Kidney capillary endothelial cell (primary cell): ENCODE measurements at places on chromosomes 12 and 14.

GRCh38 chr12:131112021-131112420 lies 158.3 kb downstream of the ADGRD1 start:
- DNase-seq = no peak

DNA sequence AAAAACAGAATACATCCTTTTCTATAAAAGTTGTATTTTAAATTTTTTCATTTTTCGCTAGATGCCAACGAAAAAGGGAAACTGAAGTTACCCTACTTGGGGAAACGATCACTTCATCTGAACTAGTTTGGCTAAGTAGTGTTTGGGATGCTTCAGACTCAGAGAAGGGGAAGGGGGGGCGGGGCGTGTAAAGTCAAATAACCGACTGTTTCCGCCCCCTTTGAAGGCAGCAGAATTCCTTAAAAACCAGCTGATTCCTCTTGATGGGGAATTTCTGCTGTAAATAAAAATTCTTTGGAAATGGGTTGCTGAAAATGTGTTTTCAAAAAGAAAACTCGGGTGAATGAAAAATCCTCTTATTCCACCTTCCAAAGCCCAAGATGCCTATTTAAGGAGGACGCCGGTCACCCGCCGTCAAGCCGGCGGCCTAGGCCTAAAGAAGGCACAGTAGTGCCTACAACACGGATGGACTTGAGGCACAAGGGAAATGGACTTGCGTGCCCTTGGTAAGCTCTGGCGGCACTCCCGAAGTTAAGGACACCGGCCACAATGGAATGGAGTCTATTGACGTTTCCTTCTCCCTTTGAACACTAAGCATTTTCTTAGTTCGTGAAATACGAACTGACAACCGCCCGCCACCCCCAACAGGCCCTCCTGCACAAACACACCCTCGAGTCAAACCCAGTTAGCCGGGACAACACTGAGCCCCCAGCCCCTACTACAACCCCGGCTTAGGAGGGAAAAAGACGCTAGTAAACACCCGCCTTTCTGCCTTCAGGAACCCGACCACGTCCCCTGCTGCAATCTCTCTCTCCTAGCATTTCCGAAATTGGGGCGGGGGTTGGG lies 1.9 kb downstream of the ATXN2 start:
- DNase-seq = peak; percentile 58

GRCh38 chr14:68284834-68285233 lies 465.3 kb downstream of the RAD51B start:
- DNase-seq = no peak

DNA sequence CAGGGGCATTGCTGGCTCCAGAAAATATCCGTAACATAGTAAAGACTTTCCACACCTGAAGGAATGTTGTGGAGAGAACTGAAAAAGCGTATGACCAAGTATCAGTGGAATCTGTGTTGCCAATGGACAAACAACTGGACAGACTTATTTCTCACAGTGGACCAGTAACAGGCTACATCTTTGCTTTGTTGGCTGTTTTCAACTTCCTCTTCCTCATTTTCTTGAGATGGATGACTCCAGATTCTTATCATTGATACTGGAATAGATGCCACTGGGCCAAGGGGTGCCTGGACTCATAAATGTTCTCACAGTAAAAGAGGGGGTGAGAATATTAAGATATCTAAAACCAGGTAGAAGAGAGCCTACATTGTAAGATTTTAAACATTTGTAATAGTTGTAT lies 6.4 kb downstream of the GAS2L3 start:
- no peak for DNase-seq

GRCh38 chr14:96409701-96410100 lies 17.8 kb downstream of the AK7 start:
- no peak for DNase-seq

GRCh38 chr12:57605811-57606311 lies 1.2 kb downstream of the DTX3 start:
- no peak for DNase-seq

DNA sequence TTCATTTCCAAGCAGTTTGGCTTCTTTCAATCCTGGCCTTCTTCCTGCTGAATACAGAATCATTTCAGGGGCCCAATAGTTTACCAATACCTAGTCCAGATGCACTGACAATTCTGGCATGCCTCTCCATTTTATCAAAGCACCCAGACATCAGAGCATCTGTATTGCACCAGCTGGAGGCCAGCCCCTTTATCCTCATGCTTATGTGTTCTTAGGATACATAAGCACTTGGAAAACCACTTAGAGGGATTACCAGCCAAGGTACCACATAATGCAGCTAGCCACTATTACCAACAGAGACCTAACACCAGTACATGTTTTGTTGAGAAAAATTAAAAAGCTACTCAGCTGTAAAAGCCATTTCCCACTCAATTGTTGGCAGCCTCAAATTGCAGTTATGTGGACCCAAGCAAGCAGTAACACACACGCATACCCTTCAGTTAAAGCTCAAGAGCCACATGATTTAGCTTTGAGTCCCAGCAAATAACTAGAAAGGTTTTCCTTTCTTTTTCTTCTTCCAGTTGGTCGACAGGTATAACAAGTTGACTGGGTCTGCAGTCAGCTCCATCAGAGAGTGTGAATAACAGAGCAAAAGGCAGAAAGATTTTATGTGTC lies 263.8 kb downstream of the DIO2 start:
- DNase-seq = no peak

DNA sequence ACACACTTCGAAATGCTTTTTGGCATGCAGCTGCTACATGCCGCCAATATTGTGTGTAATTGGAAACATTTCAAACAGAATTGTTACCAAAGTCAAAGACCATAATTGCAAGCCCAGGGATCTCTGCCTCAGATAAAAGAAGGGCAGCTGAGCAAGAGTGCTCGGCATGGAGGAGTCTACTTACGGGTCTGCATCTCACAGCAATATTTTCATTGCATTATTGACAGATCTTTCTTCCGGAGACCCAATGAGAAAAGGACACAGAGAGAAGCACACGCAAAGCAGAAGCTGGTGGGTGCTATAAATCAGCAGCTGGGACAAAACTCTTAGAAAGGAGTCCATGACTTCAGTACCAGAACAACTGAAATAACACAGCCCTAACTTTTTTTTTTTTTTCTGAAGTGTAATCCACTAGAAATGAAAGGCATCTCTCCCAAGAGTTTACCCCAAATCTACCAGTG lies 4.9 kb downstream of the PRICKLE1 start:
- no peak for DNase-seq

DNA sequence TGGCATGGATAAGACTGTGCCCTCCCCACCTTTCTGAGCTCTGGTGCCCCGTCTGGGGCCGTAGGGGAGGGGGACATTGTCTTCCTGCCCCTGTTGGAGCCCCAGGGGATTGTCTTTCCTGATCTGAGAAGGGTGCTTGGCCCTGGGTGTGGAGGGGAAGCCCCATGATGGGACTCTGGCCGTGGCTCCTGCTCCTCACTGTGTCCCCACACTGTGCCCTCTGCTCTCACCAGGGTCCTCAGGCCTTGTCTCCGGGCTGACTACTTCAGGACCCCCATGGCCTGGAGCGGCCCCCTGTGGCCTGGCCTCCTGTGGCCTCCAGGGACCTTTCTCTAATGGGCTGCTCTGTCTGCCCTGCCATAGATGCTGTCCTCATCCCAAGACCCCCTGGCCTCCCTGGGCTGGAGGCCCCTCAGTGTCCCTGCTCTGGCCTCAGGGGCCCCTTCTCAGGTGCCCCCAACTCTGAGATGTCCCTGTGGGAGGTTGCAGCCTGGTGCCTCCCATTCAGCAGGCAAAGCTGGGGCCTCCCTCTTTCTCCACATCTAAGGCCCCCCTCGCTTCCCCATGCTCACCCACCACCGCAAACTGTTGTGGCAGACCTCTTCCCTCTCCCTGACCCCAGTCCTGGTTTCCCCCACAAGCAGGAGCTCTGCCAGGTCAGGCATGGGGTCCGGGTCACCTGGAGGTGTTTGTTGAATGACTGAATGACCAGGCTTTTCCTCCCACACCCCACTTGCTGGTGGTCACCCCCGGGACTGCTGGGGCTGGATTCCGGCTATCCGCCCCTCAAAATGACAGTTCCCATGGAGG lies 4.0 kb downstream of the KIF26A start:
- no peak for DNase-seq

DNA sequence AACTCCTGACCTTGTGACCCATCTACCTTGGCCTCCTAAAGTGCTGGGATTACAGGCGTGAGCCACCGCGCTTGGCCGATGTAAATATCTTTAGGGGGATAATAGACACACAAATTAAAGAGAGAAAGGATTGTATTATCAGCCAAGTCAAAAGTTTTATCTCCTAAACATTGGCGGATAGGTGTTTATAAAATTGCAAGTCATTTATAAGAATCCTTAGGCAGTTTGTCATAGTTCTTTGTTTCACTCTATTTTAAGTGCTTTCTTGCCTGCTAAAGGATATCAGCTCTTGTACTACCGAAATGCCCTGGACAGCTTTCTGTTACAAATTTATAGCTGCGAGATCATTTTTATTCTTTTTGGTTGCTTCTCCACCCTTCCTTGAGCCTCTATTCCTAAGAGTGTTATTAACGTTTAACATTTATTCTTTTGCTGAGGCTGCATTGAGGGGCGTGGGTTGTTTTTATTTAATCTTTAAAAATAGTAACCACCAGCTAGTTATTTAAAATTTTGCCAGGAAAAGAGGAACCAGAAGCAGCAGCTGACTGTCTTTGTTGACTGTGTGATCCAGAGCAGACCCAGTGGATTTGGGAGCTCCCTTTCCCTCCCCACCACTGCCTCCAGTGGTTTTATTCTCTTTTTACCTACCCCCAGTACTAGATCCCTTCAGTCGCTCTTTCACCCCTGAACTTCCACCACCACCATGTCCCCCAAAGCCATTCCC lies 106.4 kb downstream of the DIP2B start:
- no peak for DNase-seq

DNA sequence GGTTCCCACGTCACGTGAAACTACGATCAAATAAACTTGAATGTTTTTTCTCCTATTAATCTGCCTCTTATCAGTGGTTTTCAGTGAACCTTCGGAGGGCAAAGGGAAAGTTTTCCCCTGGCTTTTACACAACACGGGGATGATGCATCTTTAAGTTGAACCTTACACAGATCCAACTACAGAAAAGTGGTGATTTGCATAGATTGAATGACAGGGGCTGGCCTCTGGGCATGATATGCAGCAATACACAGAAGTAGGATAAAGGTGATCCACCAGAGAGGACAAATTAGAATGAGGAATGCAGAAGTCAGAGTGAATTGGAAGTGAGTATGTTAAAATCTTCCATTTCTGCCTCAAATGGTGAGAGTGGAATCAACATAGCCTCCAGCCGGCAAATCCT lies 11.6 kb downstream of the GSG1 start:
- no peak for DNase-seq

DNA sequence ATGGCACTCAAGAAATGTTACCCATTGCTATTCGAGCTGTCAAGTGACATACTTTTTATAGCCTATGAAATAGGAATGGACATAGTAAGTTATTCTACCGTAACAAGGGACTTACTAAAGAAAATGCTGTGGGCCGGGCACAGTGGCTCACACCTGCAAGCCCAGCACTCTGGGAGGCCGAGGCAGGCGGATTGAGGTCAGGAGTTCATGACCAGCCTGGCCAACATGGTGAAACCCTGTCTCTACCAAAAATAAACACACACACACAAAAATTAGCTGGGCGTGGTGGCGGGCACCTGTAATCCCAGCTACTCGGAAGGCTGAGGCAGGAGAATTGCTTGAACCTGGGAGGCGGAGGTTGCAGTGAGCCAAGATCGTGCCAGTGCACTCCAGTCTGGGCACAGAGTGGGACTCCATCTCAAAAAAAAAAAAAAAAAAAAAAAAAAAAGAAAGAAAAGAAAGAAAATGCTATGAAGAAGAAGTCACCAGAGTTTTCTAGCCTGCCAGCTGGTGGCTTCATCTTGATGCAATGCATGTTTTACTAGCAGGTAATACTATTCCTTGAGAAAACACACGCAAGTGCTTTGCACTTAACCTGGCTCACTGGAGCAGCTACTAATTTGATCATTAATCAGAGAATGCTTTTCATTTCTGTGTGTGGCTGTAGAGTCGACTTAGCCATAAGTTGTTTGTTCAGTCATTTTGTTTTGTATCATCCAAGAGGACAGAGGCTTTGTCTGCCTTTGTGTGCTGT lies 166.7 kb upstream of the MYL2 start:
- no peak for DNase-seq

DNA sequence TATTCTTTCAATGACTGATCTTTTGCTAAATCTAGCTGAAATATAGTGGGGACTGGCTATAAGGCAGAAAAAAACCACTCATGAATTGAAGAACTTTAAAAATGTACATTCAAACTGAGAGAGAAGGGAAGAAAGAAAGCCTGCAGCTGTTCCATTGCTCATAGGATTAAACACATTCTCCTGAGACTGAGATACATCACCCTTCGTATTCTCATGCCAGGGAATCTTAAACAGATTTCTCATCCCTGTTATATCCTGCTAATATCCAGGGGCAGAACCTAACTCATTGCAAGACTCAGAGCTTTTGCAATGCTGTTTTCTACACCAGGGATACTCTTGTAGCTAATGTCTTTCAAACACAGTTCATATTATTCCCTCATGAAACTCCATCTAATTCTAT lies 67.2 kb upstream of the ACSS3 start:
- DNase-seq = no peak

DNA sequence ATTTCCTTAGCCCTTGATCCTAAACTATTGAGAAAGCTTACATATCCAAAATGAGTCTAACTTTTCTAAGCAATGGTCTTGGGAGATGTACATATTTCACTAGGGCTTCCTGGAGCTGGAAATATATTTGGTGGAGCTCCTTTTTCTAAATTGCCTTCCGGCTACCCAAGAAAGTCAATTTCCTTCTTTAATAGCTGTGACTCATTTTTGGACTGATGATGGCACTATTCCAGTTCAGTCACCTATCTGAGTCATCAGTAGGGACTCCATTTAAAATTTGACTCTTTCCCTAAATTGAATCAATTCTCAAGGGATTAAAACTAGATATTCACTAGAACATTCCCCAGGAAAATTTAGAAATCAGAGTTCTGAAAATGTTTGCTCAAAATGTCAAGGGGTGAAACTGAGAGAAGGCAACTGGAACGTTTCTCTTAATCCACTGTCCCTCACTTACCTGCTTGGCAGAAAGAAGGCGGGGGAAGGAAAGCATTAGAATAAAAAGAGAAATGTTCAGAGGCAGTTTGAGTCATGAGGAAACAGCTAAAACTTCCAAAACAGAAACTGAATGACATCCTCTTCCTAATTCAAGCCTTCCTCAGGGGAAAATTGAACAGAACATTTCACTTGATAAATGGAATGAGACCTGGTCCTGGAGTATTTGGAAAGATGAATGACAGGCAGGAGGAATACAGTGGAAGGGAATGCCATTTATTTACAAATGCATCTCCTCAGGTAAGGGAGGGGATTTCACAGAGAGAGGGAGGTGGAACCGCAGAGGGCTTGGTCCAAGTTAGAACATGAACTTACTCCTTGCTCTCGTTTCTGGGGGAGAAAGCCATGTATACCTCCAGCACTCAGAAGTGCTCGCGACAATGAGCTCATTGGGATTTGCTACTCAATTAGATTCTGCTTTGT lies 91.2 kb downstream of the RGS6 start:
- DNase-seq = peak; percentile 77

GRCh38 chr12:88904705-88905104 lies 324.4 kb upstream of the KITLG start:
- no peak for DNase-seq
